ENCODE measurements at places on chromosomes 1 and 21.

DNA sequence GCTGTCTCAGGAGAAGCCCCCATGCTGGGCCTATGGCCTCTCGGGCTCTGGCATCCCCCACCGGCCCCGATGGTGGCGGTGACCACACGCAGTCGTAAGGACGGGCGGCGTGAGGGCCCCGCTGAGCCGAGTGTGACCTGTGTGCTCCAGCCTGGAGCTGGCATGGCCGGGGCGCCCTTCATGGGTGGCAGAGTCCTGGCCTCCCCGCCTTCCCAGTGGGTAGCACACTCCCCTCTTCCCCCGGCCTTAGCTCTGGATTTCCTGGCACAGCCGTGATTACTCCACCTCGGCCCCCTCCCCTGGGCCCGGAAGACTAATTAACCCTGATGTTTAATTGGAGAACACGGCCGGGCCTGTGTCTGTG is 44.6 kb downstream of the SLX9 start:
- no peak for DNase-seq

DNA sequence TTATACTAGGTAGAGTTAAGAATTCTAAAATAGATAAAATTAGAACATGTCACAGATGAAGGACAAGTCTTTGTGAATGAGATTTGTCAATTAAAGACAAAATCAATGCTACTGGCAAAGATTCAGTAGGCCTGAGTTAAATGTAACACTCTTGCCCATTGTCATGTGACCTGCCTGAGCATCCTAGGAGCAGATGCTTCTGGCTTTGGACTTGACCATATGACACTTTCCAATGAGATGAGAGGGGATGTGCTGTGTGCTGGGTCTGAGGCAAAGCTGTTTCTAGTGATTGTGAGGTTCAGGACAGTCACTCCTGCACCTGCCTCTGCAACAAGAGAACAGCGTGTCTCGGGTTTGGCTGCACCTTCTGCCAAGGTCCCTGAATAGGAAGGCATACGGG is 144.9 kb downstream of the HIVEP3 start:
- no peak for DNase-seq

- no peak for DNase-seq
Observed at GRCh38 chr1:3825356-3825755, 29.1 kb upstream of the LRRC47 start.

GRCh38 chr1:89112871-89113613 is 12.9 kb downstream of the GBP2 start:
- no peak for DNase-seq

DNA sequence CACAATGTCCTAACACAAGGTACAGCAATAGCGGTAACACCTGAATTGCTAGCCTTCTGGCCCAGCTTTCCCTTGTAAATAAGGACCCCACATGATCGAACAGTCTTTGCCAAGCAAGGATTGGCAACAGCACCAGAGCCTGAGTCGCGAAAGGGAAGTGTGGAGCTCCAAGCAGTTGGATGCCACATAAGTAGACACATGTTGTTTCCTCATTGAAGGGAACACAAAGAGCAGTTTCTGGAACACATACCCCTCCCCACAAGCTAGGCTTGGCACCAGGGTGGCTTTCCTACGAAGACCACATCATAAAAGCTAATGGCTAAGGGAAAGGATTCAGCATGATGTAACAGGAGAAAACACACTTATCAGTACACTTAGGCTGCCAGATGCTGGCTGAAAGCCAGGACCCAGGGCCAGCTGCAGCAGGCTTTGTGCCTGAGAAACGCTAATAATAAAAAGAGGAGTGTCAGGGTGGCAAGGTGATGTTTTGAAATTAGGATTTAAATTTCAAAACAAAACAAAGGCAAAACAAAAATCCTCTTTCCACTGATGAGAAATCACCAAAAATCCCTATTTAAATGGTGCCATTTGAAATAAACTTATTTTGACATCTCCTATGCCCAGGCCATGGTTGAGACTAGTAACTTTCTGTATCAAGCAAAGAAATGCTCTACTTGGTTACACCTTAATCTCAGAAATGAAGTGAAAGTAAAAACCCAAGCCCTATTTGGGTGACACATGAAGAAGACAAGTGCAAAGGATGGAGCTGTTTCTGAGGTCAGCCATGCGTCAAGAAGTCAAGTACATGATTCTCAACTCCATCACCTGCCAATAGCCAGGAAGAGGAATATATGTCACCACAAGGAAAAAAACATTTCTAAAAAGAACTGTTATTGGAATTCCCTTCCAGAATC is 11.9 kb upstream of the CPLANE2 start:
- no peak for DNase-seq

- no peak for DNase-seq
Observed at GRCh38 chr1:186620566-186621350, 59.5 kb downstream of the PTGS2 start.

- no peak for DNase-seq
Observed at GRCh38 chr1:113768916-113769600, 9.8 kb upstream of the PHTF1 start.

GRCh38 chr1:109802136-109802900 is 38.6 kb upstream of the EPS8L3 start:
- DNase-seq, result no peak

- DNase-seq, result no peak
Observed at GRCh38 chr1:218209351-218209861, 75.7 kb upstream of the RRP15 start.

DNA sequence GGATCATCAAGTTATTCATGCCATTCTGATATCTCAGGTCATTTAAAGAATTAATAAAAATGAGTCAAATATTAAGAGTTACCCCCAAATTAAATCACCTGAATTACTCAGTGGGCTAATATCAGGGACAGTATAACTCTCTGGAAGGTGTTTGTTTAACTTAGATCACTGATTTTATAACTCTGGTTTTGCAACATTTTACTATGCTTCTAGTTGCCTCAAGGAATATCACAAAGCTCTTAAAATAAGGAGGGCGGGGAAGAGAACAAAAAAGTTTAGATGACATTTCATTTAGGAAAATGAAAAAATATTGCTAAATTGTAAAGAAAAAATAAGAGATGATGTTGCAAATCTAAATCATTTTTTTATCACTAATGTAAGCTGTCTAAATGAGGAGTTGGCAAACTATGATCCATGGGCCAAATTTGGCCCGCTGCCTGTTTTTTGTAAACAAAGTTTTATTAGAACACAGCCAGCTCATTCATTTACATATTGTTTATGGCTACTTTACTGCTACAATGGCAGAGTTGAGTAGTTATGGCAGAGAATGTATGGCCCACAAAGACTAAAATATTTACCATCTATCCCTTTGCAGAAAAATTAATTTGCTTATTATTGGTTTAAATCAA is 31.9 kb upstream of the SLC19A2 start:
- no peak for DNase-seq

- DNase-seq, result no peak
Observed at GRCh38 chr1:243731301-243731891, 118.6 kb downstream of the AKT3 start.

- DNase-seq, result no peak
Observed at GRCh38 chr1:166032572-166033371, 134.0 kb downstream of the FAM78B start.

DNA sequence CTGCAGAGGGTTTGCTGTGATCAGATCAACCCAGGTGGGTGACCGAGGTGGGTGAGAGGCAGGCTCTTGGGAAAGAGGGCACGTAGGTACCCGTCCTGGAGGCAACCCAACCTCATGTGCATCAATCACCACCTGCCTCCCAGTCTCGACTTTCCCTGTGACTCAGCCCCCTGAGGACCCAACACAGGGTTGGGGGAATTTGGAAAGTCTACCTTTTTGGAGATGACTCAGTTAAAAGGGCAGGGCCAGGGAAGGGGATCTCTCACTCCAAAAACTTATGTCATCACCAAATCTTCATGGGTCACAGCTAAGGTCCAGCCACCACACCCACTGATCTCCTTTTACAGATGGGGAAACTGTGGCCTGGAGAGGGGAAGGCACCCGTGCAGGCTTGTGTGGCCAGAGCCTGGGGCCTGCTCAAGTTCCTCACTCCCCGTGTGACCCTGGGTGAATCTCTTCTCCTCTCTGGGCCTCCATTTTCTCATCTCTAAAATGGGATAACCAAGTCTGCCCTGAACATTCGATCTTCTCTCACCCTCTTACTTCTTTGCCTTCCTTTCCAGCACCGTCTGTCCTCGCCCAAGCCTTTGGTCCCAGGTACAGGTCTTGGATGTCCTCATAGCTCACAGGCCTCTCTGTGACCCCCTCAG is 34.6 kb upstream of the WNT4 start:
- no peak for DNase-seq

DNA sequence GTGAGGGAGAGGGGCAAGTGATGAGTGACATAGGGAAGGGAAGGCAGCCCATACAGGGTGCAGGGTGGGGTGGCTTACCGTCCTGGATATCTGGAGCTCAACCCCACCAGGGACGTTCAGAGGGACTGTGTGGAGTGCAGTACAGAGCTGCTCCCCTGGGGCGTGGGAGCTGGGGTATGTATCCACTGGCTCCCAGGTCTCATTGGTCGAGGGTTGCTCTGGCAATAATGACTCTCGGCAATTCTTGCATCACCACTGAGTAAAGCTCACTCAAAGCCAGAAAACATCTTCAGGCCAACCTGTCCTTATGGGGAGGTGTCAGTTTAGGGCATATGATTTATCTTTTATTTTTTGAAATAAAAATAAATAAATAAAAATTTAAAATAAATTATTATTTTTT is 43.2 kb upstream of the RUNX3 start:
- no peak for DNase-seq

DNA sequence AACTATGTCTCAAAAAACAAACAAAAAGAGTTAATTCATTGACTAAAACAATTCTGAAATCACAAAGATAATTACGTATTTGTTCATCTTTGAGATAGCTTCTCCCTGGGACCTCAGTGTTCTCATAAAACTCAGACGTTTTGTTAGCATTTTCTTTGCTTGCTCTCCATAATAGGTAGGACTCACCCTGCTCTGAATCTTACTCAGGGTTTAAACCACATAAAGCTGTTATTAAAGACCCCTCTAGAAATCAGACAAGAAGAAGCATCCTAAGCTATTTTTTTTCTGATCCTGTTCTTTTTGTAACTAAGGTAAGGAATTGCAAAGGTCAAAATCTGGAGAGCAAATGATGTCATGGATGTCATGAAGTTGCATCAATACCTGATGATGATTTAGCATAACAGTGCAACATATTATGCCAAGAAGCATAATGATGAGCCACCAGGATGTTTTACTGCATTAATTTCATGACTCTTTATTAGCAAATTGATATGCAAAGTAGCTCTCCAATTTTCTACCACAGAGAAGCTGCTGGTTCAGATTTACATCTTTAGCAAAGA is 2.4 kb downstream of the FBXO42 start:
- DNase-seq, result no peak

DNA sequence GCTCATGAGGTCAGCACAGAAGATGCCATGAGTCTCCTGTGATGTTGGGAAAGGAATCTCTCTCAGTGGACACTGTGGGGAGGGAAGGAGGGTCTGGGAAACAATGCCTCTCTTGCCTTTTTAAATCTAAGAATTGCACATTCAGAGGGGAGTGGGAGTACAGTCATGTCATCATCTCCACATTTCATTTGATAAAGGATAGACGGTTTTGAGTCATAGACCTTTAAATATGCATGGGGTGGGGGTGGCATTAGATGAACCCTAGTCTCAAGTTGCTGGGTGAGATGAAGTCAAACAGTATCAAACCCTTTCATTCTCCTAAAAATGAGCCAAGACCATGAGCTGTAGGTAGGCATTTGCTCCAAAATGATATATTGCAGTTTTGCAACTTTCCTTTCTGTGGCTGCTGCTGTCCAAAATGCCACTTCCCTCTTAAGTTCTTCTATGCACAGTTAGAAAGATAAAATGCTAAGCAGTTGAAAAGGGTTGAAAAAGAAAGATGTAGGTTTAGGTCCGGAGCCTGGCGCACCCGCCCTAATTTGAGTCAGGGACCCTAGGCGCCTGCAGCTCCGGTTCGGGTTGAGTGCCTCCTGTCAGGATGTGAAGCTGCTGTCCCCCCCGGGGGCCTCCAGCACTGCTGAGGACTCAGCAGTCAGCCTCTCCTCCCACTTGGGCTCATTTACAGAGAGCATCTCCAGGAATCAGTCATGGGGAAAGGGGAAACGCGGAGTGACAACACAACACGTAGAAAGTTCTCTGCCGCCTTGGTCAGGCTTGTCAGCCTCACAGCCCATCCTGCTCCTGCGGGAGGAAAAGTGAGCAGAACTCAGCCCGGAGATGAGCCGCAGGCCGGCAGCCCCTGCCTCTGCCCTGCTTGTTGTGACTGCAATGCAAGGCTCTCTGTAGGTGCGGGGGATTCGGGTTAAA is 479.3 kb upstream of the RUNX1 start:
- DNase-seq, result no peak

GRCh38 chr1:62054188-62054587 is 140.5 kb upstream of the L1TD1 start:
- no peak for DNase-seq

GRCh38 chr1:4022715-4023114 is 122.6 kb upstream of the C1orf174 start:
- no peak for DNase-seq

- DNase-seq, result no peak
Observed at GRCh38 chr21:26788790-26789189, 56.4 kb downstream of the ADAMTS1 start.

GRCh38 chr1:55531644-55532043 is 316.5 kb upstream of the USP24 start:
- no peak for DNase-seq

DNA sequence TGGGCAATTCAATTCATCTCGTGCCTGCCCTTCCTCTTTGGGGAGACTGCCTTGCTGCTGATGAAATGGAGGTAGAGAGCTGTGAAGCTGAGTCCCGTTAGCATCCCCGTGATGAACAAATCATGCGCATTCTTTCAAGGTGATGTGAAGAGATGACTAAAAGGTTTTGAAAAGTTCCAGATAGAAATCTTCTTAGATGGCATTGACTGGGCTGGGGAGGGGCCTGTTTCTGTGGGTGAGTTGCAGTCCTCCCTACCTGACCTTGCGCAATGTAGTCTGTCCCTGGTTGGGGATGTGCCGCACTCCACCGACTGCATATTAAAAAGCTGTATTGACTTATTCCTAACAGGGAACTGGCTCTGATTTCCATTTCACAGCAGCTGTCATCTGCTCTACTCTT is 49.6 kb downstream of the ST6GALNAC3 start:
- DNase-seq, result no peak

- no peak for DNase-seq
Observed at GRCh38 chr1:42175314-42176054, 10.9 kb upstream of the GUCA2A start.

- no peak for DNase-seq
Observed at GRCh38 chr21:18772404-18772803, 368.8 kb upstream of the TMPRSS15 start.

- no peak for DNase-seq
Observed at GRCh38 chr1:161956097-161956496, 67.6 kb downstream of the OLFML2B start.

DNA sequence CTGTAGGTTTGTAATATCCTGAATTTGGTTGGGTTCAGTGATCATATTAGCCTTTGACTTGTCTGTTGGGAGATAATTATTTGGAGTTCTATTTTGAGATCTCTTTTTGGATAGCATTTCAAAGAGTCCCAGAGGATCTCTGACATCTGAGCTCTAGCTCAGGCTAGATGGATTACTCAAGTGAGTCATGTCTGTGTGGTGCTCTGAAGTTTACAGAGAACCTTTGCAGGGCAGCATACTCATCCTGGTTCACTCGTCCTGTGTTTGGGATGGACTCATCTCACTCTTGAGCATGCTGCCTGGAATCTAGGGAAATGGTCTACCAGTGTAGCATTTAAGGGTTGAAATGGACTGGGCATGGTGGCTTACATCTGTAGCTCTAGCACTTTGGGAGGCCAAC is 29.4 kb upstream of the BMP8A start:
- no peak for DNase-seq
